ENCODE measurements at places on chromosomes 2 and 18. TPM values are rescaled to one million over a fixed set of nuclear protein-coding genes. Genes with fewer than 3 reads are reported as not detected.

Gene SERPINB2
- total RNA-seq = not detected

DNA sequence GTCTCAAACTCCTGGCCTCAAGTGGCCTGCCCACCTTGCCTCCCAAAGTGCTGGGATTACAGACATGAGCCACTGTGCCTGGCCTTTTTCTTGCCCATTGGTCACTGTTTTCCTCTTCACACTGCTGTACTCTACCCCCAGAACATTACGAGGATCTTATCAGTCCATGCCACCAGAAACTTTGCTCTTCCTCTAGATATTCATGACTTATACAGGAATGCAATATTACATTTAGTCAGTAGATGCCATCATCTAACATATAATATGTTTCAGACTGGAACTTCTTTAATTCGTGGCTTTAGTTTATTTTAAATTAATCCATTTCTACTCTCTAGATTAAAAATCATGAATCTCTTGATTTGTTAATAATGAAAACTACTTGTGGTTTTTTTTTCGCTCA lies 135.5 kb downstream of the COMMD1 start:
- H3K27ac ChIP-seq = no peak overlapping the region
- no peak overlapping the region for H3K4me3 ChIP-seq
- peaks cover 4% of the 10 kb centered on the region for H3K4me1 ChIP-seq
- DNase-seq = no peak

DNA sequence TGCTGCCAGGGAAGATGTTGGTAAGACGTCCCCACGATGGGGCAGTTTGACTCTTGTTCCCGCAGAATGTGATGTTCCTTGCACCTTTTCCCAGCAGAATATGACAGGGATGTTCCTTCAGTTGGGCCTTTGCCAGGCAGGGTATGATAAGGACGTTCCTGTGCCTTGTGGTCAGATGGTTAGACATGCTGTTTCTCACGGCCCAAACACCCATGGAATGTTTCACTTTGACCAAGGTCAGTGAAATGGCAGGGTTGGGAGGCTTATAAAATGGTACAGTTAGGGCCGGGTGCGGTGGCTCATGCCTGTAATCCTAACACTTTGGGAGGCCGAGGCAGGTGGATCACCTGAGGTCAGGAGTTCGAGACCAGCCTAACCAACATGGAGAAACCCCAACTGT lies 40.3 kb upstream of the YPEL5 start:
- DNase-seq = no peak
- H3K36me3 ChIP-seq = no peaks in the 10 kb centered on the region
- no peak overlapping the region for H3K27ac ChIP-seq
- H3K4me3 ChIP-seq = no peak overlapping the region
- no peaks in the 10 kb centered on the region for H3K27me3 ChIP-seq
- H3K4me1 ChIP-seq = no peaks in the 10 kb centered on the region

DNA sequence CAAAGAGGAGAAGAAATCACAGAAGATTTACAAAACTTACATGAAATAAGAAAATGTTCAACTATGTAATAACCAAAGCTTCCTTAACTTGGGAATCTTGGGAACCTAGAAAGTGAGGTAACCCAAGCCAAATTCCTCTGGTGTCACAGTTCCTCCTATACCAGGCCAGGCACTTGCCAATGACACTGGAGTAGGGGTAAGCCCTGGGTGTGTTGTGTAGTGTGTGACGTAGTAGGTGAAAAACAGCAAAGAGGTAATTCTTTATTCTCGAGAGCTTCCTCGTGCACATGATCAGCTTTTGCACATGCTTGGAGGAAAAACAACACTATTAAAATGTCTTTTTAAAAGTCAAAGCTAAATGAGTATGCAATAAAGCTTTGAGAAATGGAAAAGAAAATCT lies 118.0 kb downstream of the METTL8 start:
- no peaks in the 10 kb centered on the region for H3K4me1 ChIP-seq
- H3K27ac ChIP-seq = no peak overlapping the region
- H3K27me3 ChIP-seq = no peaks in the 10 kb centered on the region
- no peak for DNase-seq
- H3K36me3 ChIP-seq = no peaks in the 10 kb centered on the region
- H3K4me3 ChIP-seq = no peak overlapping the region

Gene TUBB8B
- 0.27 TPM for total RNA-seq

Data from colonic mucosa (tissue), 4 donors.